NCI-H345 (cell line): ENCODE measurements at places on chromosomes 16 and 17.

- no peak for DNase-seq
Measured at GRCh38 chr16:81384006-81384405, 60.6 kb upstream of the CMIP start.

- DNase-seq, result no peak
Measured at GRCh38 chr17:74605361-74605760, 13.3 kb upstream of the CD300LD start.

DNA sequence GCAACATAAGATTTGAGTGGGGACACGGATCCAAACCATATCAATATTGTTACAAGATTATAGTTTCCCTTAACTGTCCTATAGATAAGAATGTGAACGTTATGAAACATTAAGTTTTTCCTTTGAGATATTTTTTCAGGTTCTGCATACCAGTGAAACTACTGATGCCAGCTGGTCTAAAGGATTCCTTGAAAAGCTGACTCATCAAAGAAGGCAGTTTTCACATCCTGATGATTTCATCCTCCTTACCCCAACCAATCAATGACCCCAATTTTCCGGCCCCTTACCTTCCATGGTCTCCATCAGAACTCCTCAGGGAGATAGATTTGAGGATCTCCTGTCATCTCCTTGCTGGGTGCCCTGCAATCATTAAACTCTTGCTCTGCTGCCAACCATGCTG, 64.1 kb upstream of the HS3ST4 start:
- DNase-seq, result no peak

DNA sequence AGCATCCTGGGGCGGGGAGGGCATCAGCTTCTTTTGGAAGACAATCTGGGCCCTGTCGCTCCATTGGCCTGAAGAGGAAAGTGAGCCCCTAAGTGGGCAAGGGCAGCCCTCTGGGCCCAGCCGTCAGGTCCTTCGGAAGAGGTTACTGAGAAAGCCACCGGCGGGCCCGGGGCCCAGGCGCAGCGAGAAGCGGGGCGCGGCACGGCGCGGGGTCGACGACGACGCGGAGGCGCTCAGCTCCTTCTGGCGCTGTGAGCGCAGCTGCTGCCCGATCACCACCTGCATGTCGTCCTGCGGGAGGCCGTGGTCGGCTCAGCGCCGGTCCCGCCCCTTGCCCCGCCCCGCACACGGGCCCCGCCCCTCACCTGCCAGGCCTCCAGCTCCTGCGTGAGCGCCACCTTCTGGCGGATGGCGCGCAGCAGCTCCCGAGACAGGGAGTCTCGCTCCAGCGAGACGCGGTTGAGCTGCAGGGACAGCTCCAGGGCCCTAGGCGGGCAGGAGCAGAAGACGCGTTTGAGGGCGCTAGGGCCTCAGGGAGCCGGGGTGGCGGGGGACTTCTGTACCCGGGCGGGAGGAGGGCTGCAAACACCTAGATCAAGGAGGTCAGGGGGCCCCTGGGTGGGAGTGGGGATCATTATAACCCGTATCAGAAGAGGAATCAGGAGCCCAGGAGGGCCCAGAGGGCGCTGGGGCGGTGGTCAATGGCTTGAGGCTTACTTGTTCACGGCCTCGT, 4.3 kb downstream of the THOC6 start:
- DNase-seq, result peak; percentile 93

DNA sequence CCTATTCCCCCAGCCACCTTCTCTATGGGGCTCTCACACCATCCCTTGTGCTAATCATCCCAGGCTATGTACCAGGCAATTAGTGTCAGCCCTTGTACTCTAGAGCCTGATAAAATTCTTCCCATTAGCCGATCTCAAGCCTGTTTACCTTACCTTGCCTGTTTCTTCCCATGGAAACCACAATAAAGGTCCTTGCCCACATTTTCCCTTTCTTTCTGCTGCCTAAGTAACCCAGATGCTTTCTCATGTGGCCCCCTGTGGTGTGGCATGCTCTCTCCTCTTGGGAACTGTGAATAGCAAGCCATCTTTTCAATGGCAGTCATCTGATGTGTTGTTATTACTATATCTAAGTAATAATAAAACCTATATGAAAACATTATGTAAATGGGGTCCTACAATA, 265.8 kb upstream of the ELAC2 start:
- no peak for DNase-seq

DNA sequence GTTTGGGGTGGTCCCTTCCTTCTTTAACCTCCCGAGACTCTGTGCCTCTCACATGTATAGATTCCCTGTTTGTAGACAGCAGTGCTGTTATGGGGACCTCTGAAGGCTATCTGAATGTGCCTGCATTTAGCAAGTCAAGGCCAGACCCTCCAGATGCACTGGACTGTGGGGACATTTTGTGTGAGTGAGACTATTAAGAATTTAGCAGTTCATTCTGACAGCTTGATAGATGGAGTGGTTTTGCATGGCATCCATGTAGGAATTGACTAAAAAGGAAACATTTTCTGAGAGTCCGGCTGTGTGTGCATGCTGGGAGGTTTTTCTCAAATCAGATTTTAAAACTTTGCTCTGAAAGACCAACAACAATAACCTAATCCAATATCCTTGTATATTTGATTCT, 226.3 kb downstream of the MSI2 start:
- DNase-seq, result no peak

GRCh38 chr16:28986046-28986445, 1.2 kb downstream of the LAT start:
- DNase-seq, result no peak
